KG1 (cell line): ENCODE measurements at places on chromosomes 2 and 18.

GRCh38 chr2:207503234-207503633 is 26.5 kb upstream of the CREB1 start:
- DNase-seq = no peak

DNA sequence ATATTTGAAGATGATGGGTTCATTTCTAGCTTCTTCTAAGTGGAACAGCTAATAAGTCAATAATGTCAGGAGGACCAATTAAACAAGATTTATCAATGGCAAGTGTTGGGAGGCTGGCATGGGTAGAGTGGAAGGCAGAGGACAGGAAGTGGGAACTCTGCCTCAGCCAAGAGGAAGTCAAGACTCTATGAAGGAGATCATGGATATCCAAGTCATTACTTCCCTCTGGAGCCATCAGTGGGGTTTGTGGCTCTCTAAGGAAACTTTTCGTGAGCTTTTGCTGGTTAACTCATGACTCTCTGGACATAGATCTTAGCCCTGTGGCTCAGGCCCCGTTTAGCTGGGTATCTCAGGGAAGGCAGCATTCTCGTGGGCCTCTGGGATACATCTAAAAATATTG is 410.4 kb upstream of the ID2 start:
- DNase-seq = no peak

GRCh38 chr2:132581991-132582738 is 87.8 kb downstream of the LYPD1 start:
- no peak for DNase-seq

GRCh38 chr2:216925636-216926366 is 65.9 kb upstream of the TNP1 start:
- DNase-seq = no peak

DNA sequence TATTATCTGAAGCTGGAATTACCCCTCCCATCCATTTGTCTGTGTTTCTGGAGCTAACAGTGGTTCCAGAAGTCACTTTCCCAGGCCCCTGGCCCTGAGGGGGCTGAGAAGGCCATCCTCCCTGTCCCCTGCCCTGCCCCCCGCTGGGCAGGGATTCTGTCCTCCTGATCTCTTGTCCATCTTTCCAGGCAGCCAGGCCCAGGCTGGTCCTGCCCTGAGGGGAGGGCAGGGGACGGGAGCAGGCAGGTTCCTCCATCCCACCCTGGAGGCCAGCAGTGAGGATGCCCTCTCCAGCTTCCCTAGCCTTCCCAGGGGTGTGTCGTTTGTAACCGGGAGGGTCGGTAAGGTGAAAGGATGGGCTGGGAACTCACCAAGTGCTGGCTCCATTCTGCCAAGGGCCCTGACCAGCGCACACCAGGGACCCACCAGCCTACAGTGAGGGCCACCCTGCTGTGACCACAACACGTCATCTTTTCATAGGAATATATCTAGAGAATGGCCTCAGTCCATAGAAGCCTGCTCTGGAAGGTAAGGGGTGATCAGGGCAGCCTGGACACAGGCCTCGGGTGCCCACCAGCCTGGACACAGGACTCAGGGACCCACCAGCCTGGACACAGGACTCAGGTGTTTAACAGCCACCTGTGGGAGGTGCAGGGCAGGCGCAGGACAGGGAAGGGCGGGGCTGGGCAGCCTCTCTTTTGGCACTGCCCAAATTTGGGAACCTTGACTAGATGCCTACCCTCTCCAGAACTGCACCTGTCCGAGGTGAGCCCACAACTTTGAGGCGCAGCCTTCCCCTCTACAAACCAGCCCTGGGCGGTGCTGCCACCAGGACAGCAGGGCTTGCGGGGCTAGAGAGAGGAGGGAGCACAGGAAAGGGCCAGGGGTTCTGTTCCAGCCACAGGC is 35.8 kb upstream of the GPC1 start:
- no peak for DNase-seq
